Karpas-422 (cell line): ENCODE measurements at places on chromosomes 1 and 21. TPM values are rescaled to one million over a fixed set of nuclear protein-coding genes. Genes with fewer than 3 reads are reported as not detected.

BSND gene
- total RNA-seq = not detected in 2 replicates

SLC44A3 gene
- not detected in 2 replicates for total RNA-seq

MXRA8 gene
- not detected in 2 replicates for total RNA-seq

FAAH gene
- 1.3 TPM in 1 of 2 replicates, not detected in the other for total RNA-seq

ADGRL2 gene
- not detected in 2 replicates for total RNA-seq

ELAPOR1 gene
- 0.22 and 4.7 TPM in 2 replicates for total RNA-seq

ECM1 gene
- 2.2 and 7.2 TPM in 2 replicates for total RNA-seq

ESPN gene
- not detected in 2 replicates for total RNA-seq

CNIH3 gene
- total RNA-seq = 1.3 and 4.7 TPM in 2 replicates

FLVCR1 gene
- 13.0 and 32.8 TPM in 2 replicates for total RNA-seq

DNA sequence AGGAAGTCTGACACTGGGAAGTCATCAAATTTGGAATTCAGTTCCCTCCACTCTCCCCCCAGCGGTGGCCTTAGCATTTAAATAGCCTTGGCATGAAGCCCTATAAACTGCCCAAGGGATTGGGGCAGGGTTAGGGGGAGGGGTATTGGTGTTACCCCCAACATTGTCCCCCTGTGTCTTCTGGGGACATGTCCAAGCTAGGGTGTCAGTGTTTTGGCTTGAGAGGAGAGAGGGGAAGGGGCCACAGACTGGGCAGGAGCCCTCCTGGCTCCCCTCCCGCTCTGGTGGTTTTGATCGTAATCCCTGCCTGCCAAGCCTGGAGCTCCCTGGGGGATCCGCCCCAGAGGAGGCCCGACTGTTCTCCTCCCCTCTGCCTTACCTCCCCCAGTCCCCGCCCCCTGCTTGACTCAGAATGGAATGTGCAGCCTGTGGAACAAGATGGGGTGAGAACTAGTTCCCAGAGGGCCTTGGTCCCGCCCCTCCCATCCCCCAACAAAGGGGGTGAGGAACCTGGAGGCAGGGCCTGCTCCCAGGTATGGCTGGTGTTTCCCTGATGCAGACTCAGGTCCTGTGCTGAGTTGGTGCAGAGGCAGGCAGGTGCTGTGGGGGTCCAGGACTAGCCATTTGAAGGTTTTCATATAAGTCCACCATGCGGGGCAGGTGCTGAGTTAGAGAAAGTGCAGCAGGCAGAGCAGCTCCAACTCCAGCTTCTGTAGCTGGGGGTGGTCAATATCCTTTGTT lies 7.4 kb downstream of the SOX13 start:
- DNase-seq = no peak

- no peak for DNase-seq
Measured at GRCh38 chr1:8752411-8752810, 65.0 kb downstream of the RERE start.

DNA sequence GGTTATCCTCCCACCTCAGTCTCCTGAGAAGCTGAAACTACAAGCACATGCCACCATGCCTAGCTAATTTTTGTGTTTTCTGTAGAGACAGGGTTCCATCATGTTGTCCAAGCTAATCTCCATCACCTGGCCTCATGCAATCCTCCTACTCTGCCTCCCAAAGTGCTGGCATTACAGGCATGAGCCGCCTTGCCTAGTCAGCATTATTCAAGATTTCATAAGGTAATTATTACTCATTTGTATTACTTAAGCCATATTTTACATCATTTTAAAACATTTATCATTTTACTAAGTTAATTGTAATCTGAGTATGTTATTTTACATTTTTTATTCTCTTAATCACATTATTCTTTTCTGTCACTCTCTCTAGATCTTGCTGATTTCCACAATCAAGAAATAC lies 1575.6 kb downstream of the NCAM2 start:
- DNase-seq = no peak

DNA sequence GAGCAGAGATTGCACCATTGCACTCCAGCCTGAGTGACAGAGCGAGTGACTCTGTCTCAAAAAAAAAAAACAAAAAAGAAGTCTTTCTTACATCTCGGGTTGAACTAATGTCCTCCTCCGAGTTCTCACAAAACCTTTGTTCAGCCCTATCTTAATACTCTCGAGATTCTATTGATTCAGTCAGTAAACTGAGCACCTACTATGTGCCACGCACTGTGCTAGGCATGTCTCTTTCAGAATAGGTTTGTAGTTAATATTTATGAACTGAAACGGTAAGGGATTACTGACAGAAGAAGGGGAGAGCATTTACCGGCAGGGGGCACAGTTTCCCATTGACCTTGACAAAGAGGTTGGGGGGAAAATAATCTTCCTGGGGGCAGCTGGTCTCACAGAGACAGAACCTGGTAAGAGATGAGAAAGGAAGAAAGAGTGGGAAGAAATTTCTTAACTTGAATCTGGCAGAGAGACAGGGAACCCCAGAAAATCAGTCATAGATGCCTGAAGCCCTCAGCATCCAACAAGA lies 3.4 kb downstream of the PIAS3 start:
- peak; percentile 75 for DNase-seq

DNA sequence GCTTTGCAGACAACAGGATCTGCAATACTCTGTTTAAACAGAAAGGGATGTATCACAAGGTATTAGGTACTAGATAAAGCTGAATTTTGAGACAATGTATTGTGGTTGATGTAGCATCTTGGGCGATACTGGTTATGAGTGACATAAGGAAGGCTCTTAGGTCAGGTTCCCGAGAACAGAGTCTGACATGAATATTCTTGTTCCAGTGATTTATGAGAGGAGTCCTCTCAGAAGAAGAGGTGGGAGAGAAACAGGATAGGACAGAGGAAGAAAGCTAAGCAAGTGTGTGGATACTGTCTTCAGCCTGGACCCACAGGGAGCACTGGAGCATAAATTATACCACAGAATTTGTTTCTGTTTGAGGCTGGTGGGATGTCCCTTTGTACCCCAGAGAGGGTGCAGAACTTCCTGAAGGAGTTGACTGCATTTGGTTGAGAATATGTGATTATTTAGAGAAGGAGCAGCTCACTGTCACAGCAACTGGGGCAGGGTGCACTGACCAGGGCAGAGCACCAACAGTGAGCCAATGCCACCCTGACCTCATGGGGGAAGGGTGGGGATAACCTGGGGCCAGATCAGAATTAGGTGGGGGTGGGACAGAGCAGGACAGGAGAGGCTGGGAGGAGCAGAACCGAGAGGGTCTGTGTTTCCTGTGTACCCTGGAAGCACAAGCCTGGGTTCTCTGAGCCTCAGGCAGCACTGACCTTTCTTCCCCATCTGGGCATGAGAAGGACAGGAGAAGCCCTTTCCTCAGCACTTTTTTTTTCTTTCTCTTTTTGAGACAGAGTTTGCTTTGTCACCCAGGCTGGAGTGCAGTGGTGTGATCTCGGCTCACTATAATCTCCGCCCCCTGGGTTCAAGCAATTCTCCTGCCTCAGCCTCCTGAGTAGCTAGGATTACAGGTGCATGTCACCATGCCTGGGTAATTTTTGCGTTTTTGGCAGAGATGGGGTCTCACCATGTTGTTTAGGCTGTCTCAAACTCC lies 36.3 kb upstream of the SLC6A9 start:
- DNase-seq = peak; percentile 47

DNA sequence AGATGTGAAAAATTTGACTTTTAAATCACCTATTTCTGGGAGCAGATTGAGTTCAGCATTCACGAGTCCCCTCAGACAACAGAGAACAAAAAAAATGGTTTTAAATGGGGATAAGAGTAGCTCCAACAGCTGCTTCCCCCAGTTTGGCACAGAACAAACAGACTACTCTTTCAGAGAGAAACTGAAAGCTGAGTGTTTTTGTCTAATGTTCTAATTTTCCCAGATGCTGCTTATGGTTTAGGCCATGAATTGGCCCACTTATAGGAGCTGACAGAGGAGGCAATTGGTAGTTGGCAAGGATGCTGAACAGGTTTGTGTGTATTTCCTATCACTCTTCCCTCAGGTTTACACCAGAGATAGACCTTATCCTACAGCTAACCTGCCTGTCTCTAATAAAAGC lies 1637.4 kb upstream of the PRMT6 start:
- DNase-seq = no peak

DNA sequence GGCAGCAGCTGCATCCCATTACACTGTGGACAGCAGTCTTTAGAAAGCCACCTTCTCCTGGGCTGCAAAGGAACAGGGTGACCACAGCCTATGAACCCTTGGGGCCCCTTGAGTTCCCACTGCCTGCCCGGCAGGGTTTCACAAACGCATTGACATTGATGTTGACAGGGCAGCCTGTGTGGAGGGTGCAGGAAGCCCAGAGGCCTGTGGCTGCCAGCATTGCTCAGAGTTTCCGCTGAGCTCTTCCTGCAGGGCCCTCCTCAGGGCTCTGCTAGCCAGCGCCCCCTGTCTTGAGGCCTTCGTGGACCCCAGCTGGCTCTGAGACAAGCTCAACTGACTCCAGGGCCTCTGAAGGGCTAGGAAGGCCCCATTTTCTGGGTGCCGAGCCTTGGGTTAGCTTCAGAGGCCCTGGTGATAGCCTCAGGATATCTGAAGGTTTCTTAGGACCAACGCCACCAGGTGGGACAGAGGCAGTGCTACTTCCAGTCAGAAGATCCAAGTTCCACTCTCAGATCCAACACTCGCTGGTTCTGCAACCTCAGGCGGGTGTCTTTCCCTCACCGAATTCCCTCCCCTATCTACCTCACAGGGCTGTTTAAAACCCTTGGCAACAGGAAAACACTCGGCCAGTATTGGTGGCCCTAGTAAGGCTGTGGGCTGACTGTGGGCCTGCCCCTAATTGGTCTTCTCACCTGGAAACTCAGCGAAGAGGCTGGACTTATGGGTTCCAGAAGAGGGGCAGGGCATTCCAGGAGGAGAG lies 27.2 kb upstream of the EPS8L3 start:
- peak; percentile 71 for DNase-seq

DNA sequence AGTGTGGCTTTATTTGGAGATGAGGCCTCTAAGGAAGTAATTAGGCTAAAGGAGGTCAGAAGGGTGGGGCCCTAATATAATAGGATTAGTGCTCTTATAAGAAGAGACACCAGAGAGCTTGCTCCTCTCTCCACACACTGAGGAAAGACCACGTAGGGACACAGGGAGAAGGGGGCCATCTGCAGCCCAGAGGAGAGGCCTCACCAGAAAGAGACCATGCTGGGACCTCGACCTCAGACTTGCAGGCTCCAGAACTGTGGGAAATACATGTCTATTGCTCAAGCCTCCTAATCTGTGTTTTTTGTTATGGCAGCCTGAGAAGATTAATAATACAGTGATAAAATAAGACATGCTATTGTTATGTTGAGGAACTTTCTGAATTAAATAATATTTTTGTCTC lies 8.3 kb downstream of the RCAN1 start:
- DNase-seq = no peak

- DNase-seq = no peak
Measured at GRCh38 chr1:21072721-21073120, 104.0 kb downstream of the EIF4G3 start.

DNA sequence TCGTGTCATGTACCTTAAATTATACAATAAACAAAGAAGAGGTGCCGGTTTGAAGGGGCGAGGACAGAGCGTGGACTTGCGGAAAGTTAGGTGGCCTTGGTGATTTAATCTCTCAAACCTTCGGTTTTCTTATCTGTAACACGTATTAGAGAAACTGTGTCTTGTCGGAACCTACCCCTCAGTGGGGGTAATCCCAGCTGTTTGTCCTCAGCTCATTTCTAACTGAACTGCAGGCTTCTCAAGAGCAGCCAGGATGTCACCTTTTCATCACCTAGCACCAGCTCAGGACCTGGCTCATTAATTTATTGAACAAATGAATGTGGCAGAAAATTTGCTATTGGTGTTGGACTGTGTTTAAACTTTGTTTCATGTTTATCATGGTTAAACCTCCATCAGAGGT lies 31.2 kb downstream of the ITSN1 start:
- no peak for DNase-seq

DNA sequence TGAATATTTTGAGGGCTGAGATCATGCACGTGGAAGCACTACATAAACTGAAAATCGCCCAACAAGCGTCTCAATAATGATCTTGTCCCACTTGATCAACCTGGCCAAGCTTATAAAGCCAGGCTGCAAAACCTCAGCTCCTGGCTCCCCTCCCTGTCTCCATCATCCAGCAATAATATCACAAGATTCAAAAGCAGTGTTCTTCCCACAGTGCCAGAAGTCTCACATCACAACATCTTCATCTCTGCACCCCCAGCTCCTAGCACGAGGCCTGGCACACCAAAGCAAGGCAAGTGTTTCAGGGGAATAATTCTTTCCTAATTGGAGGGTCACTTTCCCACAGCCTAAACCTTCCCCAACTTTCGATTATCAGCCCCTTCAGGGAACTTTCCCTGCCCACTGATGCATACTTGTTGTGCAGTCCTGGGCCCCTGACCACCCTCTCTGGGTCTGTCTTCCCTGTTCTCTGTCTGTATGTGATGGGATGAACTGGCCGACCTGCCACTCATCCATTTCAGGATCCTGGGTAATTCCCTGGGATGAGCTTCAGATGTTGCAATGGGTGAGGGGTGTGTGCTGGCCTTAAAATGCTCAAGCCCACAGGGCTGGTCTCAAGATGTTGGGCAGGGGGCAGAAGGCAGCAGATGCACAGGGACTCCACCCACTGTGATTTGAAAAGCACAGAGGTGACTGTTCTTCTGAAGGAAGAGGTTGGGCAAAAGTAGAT lies 129.0 kb downstream of the DMRTB1 start:
- no peak for DNase-seq

GRCh38 chr1:154759196-154759595 lies 110.9 kb downstream of the KCNN3 start:
- no peak for DNase-seq

DNA sequence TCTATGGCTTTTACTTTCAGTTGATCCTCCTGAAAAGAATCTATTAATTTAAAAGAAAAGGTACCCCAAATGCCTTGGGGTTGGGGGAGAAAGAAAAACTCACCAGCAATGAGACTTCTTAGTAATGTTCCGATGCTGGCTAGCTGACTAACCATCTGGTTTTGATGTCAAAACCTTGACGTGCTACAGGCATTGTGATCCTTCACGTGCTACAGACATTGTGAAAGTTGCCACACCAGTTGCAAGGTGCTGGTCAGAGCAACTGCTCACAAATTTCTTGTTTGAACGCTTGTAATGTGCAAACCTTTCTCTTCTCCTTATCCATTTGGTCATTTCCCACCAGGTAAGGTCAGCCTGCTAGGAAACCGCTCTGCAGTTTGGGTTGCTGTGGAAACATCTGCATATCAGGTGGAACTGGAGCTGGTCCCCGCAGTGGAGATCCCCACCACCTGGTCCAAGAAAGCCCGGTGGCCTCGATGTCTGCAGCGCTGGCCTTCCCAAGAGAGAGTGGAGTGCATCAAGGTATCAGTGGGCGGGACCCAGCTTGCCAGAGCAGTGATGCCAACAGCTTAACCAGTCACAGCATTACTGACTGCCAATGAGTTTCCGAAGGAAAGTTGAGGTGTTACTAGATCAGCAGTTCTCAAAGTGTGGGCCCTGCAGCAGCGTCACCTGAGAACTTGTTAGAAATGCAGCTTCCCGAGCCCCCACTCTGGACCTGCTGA lies 16.1 kb downstream of the MAB21L3 start:
- DNase-seq = no peak

GRCh38 chr1:222546548-222547259 lies 1.2 kb downstream of the HHIPL2 start:
- DNase-seq = no peak

DNA sequence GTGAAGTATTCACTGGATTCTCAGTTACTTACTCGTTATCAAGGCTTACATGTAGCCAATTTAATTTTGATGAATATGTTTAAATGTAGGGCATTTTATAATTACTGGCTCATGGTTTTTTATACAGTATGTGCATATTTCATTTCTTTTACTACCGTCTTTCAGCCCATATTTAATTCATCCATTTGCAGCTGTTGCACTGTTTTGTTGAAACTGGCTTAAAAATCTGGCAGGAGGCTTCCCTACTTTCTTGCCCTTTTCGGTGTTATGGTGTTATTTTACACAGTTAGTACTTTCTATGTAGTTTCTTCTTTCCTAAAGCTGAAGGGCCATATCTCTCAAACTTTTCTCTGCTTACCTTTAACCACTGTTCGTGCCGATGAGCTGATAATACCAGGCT lies 54.2 kb downstream of the ITSN1 start:
- no peak for DNase-seq
